ENCODE measurements at places on chromosomes 11 and 22.

GRCh38 chr11:3088806-3089205, 31.6 kb upstream of the CARS1 start:
- no peak for DNase-seq

GRCh38 chr11:66784575-66784974, 55.6 kb upstream of the SPTBN2 start:
- no peak for DNase-seq

DNA sequence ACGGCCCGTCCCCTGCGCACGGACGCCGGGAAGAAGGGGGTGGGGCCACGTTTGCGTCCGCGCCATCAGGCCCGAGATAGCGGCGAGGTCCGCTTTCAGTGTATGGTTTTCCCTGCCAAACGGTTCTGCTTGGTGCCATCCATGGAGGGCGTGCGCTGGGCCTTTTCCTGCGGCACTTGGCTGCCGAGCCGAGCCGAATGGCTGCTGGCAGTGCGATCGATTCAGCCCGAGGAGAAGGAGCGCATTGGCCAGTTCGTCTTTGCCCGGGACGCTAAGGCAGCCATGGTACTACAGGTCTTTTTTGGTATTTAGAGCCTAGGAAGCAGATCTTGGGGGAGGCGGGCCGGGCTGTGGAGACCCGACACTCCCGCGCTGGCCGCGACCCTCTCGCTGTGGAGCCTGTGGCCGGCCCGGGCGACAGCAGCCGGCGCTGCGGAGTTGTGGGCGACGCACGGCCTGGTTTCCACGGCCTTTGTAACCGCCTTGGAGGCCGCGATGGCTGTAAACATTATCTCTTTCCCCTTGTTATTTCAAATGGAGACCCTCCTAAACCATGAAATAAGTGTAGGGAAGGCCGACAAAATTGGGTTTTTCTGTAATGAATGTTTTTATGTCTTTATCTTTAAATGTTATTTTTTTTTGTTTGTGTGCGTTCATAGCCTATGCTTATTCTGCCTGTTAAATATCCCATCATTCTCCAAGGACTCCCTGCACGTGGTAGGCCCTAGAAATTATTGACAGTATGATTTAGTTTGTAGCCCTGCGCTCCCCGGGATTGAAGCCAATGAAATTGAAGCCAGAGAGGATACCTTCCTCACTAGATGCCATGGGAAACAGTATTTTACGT, at the start of gene AASDHPPT:
AASDHPPT (plus strand) TSS at position 54 of the 847 bp plus-strand sequence; CDS start at position 103, 49 bp downstream.
- DNase-seq, result peak; percentile 63

- no peak for DNase-seq
These were observed 20.1 kb downstream of the PTPRJ start for GRCh38 chr11:48000432-48000831.

DNA sequence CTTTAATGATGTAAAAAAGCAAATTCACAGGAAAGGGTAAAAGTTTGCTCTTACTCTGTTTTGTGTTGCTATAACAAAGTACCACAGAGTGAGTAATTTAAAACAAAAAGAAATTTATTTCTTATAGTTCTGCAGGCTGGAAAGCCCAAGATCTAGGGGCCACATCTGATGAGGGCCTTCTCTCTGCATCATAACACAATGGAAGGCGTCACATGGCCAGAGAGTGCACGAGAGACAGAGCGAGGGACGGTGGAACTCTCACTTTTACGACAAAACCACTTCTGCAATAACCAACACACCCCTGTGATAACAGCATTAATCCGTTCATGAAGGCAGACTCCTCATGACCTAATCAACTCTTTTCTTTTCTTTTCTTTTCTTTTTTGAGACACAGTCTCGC, 31.1 kb downstream of the CD6 start:
- DNase-seq, result no peak

DNA sequence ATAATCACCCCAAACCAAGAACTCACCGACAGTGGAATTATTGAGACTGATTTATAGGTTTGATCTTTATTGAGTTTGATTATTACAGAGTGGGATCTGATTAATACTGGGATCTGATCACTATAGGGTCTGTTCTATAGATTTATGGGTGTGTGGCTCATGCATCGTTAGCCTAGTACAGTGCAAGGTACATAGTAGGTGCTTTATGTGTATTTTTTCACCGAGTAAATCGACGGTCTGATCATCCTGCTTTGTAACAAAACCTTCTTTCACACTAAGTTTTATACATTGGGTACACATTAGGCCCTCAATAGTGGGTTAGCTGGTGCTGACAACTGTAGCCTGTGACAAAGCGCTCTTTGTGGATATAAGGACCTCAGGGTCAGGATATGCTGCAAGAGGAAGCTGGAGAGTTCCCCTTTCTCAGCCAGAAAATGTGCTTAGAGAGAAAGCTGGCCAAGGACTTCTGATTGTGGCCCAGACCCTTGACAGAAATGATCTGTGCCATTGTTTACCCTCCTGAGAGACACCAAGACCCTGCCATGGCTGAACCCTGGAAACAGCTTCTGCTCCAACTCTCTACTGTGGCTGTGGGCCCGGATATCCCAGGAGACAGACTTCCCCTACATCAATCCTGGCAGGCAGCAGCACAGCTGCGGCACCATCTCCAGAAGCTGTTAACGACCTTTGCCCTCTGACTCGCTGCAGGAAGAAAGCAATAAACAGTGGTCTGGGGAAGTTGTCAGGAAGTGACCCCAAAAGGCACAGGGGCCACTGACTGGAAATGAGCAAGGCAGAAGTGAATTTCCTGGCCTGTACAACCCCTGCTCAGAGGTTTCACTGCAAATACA, 16.1 kb upstream of the TPP1 start:
- DNase-seq, result peak; percentile 51

DNA sequence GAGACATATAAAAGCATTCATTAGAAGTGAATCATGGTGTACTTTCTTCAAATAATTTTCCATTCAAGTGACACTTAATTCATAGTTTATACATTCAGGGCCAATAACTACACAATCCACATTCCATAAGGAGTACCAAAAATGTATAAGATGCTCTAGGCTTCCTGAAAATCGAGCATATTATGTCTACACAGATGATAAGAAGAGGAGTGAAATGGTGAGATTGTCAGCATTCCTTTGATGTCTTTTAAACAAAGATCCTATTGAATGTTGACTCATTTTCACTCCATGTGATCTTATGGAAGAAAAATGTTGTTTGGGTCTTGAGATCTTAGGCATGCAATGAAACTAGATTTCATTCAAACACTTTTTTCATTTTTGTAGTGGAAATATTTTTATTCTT, 843.2 kb downstream of the KCNA4 start:
- no peak for DNase-seq
